ENCODE measurements at places on chromosomes 3 and 15.
A peak's percentile ranks its signal among the peaks of the same experiment; 100 is the strongest.

GRCh38 chr15:28044121-28044672 is 54.9 kb downstream of the OCA2 start:
- DNase-seq: no peak

GRCh38 chr3:60055765-60056164 is 1005.9 kb upstream of the CFAP20DC start:
- DNase-seq: no peak

GRCh38 chr15:79089890-79090486 is 592 bp downstream of the RASGRF1 start:
- DNase-seq: no peak

GRCh38 chr3:70250492-70250891 is 61.9 kb downstream of the MDFIC2 start:
- no peak for DNase-seq

GRCh38 chr3:106795553-106795952 is 581.7 kb upstream of the CCDC54 start:
- DNase-seq: no peak

DNA sequence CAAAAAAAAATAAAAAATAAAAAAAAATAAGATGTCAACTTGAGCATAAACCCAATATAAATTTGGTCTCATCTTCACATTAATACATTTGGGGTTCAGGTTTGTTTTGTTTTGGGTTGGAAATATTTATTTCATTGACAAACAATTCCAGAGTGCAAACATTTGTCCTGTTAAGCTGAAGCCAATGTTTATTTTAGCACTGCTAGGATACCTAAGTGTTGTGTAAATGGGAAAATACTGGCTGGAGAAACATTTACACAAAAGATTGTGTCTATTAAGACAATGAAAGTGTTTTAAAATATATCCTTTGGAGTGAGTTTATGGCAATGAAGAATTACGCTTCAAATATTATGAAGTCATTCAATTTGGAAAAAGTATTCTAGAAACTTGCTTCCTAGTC is 91.1 kb downstream of the MEIS2 start:
- no peak for DNase-seq

DNA sequence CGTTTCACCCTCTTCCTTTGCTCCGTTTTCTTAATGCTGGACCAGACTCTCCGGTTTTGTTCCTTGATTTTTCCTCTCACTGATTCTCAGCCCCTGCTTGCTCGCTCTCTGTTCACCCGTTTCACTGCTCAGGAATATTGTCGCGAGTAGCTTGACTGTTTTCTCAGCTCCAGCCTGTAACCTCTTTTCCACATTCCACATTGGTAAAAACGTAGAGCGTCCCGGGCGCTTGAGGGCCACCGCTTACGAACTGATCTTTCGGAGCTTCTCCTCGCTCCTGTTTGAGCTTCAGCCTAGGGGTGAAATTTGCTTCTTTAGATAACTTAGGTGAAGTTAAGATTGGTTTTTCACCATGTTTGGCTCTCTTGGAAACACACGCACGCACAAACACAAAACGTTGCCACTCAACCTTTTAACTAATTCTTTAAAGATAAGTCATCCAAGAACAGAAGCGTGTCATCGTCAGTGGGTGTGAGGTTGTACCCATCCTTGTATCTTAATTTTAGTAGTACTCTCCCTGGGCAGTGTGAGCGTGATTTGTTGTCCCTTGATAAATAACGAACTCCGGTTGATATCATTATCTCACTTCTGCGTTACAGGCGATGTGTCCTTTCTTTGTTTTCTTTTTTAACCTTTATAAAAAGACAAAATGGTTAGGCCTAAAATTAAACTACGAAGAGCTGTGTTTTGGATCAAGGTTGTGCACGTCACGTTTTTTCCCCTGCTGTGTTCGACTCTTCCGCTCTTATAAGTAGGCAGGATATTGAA is 1.0 kb downstream of the PAK2 start:
- peak; percentile 47 for DNase-seq

DNA sequence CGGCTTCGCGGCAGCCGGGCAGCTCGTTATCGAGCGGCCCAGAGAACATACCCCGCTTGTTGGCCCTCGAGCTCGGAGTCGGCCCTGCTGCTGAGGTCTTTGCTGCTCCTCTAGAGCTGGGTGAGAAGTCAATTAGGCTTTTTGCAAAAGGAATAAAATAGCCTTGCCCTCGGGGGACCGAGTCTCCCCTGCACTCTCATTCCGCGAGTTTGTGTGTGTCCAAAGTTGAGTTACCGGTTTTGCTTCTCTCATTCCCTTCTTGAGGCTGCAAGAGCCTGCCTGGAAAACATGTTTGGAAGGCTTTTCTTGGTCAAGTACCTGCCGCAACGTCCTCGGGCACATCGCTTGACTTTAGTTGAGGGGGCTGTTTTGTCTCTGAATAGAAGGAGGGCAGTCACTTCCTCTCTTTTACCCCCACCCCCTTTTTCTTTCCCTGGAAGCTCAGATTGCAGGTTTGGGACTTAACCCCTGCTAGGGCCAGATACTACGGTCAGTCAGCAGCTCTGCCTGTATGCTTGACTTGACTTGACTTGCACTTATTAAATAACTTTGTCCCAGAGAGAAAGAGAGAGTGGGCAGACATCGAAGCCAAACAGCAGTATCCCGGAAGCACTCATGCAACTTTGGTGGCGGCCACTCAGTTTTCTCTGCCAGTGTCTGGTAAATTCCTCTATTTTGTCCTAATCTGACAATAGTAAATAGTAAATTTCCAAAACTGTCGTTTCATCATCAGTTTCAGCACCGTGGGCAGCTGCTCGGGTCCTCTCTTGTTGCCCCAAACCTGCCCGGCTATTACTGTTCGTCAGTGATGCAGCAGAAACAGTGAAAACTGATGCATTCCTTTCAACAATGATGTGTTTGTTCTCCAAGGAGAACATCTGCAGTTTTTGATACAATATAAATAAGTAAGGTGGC is 609 bp downstream of the RNF13 start:
- peak; percentile 32 for DNase-seq

GRCh38 chr3:108241721-108242120 is 19.5 kb upstream of the IFT57 start:
- DNase-seq: no peak

DNA sequence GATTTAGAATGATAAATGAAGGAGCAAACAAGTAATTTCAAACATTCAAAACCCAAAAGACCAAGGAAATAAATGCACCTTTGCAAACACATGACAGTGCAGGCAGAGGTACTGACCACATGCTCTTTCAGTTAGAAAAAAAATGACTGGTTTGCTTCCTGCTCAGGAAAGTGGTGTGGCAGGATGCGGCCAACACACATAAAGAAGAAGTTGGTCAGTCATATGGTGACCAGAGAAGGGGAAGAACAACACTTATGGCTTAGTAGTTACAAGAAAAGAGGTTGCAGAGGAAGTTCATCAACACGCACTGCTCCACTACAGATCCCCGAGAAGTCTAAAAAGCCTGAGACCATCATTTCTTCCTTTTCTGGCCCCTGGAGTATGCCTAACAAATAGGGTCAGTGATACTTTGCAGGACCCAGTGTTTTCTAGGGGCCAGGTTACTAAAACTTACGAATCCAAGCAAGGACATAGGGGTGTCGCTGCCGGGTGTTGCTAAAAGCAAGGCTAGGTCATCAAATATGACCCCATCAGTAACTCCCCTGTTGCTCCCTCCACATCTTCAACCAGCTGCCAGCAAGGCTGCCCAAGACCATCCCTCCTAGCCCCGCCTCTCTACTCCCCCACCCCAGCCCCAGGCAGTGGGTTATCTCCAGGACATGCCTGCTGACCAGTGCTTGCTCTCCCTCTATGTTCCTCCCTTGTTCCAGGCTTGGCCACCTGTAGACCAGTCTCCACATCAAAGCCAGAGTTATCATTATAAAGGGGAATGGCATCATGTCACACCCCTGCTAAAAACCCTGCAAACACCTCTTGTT is 11.2 kb downstream of the ATP8B4 start:
- DNase-seq: no peak

DNA sequence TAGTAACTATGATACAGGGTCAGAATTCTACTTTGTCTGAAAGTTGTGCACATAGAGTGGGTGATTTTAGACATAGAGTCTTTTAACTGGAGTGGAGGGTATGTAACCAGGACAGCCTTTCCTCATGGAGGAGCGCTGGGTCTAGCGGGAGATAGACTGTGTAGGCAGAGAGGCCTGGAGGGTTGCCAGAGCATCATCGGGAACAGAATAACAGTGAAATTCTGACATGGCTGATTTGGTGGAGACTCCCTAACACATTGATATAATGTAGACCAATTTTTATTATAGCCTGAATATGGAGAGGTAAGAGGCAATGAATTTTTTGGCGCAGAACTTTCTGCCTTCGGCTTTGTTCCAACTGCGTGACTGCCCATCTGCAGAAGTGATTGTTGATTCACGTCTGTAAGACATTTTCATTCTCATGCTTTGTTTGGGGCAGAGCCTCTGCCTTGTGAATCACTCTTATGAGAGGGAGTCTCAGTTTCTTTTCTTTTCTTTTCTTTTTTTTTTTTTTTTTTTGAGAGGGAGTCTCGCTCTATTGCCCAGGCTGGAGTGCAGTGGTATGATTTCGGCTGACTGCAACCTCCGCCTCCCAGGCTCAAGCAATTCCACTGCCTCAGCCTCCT is 16.0 kb downstream of the LPP start:
- DNase-seq: no peak

GRCh38 chr15:63059075-63059474 is 16.5 kb downstream of the TPM1 start:
- DNase-seq: no peak

DNA sequence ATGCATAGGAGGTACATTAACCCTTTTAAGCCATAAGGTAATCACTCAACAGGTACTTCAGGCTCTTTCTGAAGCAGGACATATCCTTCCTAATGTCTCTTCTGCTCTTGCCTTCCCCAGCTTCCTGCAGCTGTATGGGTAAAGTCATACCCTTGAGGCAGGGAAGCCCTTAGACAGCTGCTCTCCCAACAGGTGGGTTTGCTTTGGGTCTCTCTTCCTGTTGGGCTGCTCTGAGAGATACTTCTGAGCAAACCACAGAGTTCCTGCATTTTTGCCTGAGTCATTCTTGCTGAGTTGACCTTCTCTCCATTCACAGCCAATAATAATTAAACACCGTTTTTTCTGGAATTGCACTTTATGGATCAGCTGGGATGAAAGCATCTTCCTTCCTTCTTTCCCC is 2.0 kb upstream of the TRAT1 start:
- DNase-seq: no peak

DNA sequence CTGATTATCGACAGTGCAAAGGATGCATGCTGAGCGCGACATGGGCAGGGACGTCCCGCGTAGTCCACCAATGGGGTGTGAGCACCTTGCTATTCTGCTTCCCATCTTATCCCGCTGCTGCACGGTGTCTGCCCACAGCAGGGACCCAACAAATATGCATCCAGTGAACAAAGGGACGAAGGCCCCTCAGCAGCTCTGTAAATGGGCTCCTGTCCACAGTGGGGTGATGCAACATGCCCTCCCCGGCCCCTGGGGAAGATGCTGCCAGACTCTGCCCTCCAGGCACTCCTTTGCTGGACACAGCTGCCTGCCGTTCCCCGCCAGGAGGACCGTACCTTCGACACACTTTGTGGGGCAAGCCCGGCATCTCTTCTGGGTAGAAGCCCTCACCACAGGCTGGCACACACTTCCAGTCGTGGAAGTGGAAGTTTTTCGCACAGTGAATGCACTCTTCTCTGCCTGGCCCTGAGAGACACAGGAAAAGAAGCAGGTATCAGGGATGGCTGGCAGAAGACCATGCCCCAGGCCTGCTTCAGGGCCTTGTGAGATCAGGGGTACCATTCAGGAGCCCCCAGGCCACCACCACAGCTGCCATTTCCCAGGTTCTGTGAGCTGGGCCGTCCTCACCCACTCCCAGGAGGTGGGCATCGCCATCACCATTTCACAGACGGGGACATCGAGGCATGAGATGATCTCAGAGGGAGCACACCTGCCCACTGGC is 18.2 kb upstream of the SNRPA1 start:
- no peak for DNase-seq

- no peak for DNase-seq
Observed at GRCh38 chr15:73249499-73249898, 119.3 kb downstream of the HCN4 start.

DNA sequence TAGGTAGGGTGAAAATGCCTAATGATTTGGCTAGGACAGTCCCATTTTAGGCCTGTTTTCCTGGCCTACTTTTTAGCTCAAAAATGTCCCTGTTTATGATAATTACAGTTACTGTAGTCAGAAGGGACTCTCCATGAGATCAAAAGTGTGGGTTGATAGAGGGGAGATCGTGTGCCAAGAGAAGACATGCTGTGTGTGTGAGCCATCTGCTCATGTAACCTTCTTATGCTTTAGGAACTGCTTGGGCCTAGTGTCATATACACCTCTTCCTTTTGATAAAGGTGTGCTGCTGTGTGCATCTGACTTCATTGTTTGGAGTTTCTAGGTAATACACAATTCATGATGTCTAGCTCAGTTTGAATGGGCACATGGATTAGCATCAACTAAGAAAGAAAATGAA is 786.5 kb downstream of the PDCD6IP start:
- no peak for DNase-seq

- DNase-seq: no peak
Observed at GRCh38 chr15:101168898-101169494, 82.9 kb downstream of the CHSY1 start.

DNA sequence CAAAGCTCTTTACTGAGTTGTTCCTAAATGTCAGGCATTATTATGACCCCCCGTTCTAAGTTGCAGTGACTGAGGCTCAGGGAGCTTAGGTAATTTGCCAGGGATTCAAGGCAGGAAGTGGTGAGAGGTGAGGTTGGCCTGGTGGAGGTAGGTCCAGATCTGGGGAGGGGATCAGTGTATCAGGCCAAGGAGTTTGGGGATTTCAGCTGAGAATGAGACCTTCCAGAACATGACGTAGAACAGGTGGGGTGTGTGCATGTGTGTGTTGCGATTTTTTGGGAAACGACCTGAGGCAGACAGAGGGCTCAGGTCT is 41.1 kb upstream of the MRPS22 start:
- DNase-seq: no peak

- DNase-seq: no peak
Observed at GRCh38 chr3:194631696-194632095, 1.5 kb downstream of the TMEM44 start.

GRCh38 chr3:60886518-60886917 is 364.7 kb downstream of the FHIT start:
- DNase-seq: no peak

DNA sequence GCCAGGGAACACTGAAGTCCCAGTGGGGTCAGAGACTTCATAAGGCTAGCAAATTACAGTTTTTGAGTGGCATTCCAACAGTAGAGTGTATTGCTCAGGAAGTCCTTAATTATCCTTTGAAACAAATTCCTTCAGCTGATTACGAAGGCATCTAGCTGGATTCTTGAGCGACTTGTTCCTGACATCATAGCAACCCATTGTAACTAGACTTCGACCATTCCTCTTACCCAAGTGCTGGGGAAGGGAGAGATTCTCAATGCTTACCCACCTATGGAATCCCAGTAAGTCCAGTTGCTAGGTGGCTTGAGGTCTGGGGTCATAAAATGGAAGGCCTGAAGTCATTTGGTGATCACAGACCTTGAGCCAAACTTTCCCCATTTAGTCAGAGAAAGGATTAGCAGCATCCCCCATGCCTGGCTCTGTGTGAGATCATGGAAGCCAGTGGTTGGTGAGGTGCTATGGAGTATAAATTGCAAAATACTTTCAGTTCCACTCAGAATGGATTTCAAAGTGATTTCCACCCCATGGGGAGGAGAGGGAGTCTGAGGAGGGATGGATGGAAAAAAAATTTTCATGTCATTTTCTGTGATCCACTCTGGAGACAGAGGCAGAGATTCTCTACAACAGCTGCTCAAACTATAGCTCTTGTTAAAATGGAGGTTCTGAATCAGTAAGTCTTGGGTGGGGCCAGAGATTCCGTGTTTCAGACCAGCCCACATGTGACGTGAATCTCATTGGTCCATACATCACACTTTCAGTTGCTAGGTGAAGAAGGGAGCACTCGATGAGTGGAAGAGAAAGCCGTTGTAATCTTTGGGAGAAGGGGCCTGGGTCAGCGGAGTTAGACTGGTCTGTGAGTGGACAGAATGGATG is 45.7 kb downstream of the CD86 start:
- DNase-seq: peak; percentile 27
